ENCODE measurements at places on chromosomes 12 and 14.

DNA sequence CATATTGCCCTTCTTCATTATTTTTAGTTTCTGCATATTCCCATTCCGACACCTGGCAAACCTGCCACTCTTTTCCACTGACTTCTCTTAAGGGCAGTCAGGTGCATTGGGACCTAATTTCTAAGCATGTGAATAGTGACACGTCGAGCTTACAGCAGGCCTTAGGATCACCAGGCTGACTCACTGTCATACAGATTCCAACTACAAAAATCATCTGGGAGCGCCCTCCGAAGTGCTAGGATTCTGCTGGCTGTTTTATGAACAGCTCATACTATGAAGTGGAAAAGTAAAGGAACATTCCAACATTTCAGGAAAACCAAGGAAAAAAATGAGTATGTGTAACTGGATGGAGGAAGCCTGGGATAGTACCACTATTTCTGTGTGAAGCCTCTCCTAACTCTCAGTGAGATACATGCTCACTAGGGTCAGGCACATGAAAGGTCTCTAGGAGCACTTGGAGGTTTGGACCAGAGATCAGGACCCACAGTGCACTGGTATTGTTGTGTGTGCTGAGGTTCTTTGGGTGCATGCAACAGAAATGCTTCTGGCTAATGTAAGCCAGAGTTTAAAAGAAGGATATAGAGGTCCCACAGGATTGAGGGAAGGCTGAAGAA, 257.4 kb downstream of the ZFP36L1 start:
- DNase-seq, result no peak

GRCh38 chr12:115398311-115398781, 714.4 kb upstream of the TBX3 start:
- DNase-seq, result no peak

- no peak for DNase-seq
These were observed 17.3 kb upstream of the CHGA start for GRCh38 chr14:92905667-92906066.

- no peak for DNase-seq
These were observed 92.2 kb downstream of the ACSS3 start for GRCh38 chr12:81170072-81170471.
